ENCODE measurements at places on chromosomes 7 and 10. TPM values are rescaled to one million over a fixed set of nuclear protein-coding genes. Genes with fewer than 3 reads are reported as not detected.

DNA sequence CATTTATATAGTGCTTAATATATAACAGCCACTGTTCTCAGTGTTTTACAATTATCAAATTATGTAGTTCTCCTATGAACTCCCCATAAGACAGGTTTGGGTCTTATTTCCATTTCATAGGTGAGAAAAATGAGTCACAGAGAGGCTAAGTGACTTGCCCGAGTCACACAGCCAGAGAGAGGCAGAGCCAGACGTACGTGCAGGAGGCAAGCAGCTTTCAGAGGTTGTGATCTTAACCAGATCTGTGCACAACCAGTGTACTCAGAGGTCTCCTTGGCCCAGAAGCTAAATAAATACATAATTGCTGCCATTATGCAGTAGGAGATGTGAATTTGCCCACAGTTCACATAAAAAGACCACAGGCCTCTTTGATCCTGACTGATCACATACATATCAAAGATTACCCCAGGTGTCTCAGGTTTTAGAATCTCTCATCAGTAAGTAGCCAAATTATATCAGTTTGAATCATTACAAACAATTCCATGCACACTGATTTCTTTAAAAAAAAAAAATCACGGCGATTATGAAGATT is 304.7 kb upstream of the AOAH start:
- no peak overlapping the region for H3K27ac ChIP-seq
- no peaks in the 10 kb centered on the region for H3K36me3 ChIP-seq
- H3K4me1 ChIP-seq: peaks cover 19% of the 10 kb centered on the region
- DNase-seq: no peak
- no peak overlapping the region for H3K4me3 ChIP-seq

- H3K27me3 ChIP-seq: no peaks in the 10 kb centered on the region
- no peak overlapping the region for H3K27ac ChIP-seq
- H3K4me1 ChIP-seq: no peaks in the 10 kb centered on the region
- no peak for DNase-seq
- H3K36me3 ChIP-seq: no peaks in the 10 kb centered on the region
Measured at GRCh38 chr10:76766682-76767081, 870.9 kb downstream of the KCNMA1 start.

DNA sequence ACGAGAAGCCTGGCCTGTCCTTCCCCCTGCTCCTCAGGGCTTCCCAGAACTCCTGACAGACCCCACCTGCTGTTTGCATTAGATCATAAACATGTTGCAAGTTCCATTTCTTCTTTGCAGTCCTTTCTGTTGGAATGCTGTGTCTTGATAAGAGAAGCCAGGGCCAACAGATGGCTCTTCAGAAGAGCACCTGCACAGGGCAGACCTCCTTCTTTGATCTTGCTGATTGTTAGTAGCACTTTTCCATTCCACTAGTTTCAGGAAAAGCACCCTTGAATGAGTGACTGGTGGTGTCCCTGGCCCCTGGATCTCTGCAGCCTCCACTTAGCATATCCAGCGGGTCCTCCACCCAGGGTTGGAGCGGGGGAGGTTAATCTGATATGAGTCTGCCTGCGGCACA is 243.2 kb downstream of the GFRA1 start:
- H3K4me1 ChIP-seq: no peaks in the 10 kb centered on the region
- no peaks in the 10 kb centered on the region for H3K27me3 ChIP-seq
- H3K36me3 ChIP-seq: no peaks in the 10 kb centered on the region
- no peak for DNase-seq

DNA sequence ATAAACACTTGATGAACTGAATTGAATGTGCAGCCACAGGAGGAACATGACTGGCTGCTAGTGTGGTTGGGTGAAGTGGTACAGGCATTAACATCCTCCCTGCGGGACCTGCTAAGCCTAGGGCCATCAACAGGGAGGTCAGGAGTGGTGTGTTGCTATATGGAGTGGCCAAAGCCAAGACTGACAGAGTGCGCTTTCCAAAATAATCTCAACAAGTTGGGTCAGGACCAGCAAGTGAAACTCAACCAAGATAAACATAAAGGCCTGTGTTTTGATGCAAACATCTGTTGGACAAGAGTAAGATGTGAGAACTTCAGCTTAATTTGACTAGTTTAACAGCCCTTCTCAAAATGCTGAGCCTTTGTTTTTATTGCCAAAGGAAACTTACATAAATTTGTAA is 97.7 kb downstream of the WDFY4 start:
- H3K4me3 ChIP-seq: no peak overlapping the region
- H3K36me3 ChIP-seq: no peaks in the 10 kb centered on the region
- DNase-seq: no peak
- no peaks in the 10 kb centered on the region for H3K4me1 ChIP-seq

- H3K27ac ChIP-seq: no peak overlapping the region
- peaks cover 18% of the 10 kb centered on the region for H3K36me3 ChIP-seq
- DNase-seq: no peak
- no peaks in the 10 kb centered on the region for H3K4me1 ChIP-seq
Measured at GRCh38 chr7:65722361-65722792, 150.5 kb upstream of the VKORC1L1 start.

GRCh38 chr7:102320181-102320580 is 33.5 kb downstream of the SH2B2 start:
- H3K4me3 ChIP-seq: no peak overlapping the region
- H3K36me3 ChIP-seq: peaks cover 2% of the 10 kb centered on the region
- no peak for DNase-seq
- no peaks in the 10 kb centered on the region for H3K4me1 ChIP-seq

DNA sequence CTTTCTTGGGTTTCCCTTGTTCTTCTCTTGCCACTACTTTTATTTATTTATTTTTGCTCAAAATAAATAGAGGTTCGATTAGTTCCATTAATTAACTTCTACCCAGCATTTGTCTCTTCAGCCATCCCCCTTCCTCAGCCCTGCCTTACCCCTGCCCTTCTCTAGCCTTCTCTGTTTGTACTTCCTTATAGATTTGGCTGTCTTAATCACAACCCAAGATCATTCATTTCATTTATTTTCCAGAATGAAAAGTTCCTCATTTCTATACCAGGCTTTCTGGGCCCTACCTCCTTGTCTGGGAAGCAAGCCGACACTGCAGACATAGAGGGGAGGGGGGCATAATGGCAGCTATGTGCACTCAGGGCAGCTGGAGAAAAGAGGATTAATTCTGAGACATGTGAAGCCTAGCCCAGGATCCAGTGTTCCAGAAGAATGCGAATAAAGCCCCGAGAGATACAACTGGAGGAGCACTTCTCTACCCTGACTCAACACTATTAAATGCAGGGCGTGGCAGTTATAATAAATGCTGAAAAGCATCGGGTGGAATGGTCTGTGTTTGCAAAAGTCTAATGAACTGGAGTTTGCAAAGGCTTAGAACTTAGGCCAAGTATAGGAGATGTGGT is 6.4 kb upstream of the PDCD4 start:
- peak overlapping the region; percentile 0 for H3K4me3 ChIP-seq
- no peak for DNase-seq
- no peaks in the 10 kb centered on the region for H3K36me3 ChIP-seq
- peak overlapping the region; percentile 75 for H3K27ac ChIP-seq

DNA sequence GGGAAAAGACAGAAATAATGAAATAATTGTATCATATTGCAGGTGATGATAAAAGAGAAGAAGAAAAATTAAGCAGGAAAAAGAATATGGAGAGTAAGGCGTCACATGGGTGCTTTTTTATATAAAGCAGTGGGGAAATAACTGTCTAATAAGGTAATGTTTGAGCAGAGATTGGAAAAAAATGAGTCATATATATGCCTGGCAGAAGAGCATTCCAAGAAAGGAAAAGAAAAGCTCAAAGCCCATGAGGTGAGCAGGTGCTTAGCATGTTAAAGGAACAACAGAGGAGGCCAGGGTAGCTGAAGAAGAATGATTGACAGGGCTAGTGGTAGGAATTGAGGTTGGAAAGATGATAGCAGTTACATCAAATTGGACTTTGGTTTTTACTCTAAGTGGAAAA is 739.5 kb downstream of the SORCS1 start:
- H3K36me3 ChIP-seq: no peaks in the 10 kb centered on the region
- no peaks in the 10 kb centered on the region for H3K4me1 ChIP-seq
- no peaks in the 10 kb centered on the region for H3K27me3 ChIP-seq
- no peak overlapping the region for H3K27ac ChIP-seq
- DNase-seq: no peak
- H3K4me3 ChIP-seq: no peak overlapping the region

GRCh38 chr7:36637417-36637816 is 86.9 kb downstream of the AOAH start:
- DNase-seq: no peak
- no peak overlapping the region for H3K4me3 ChIP-seq
- no peaks in the 10 kb centered on the region for H3K27me3 ChIP-seq
- no peaks in the 10 kb centered on the region for H3K4me1 ChIP-seq
- no peak overlapping the region for H3K27ac ChIP-seq

DNA sequence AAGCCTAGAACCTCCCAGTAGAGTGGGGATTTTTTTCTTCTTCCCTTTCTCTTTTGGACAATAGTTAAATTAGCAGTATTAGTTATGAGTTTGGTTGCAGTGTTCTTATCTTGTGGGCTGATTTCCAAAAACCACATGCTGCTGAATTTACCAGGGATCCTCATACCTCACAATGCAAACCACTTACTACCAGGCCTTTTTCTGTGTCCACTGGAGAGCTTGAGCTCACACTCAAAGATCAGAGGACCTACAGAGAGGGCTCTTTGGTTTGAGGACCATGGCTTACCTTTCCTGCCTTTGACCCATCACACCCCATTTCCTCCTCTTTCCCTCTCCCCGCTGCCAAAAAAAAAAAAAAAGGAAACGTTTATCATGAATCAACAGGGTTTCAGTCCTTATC is 5.4 kb downstream of the OPN1SW start:
- no peak overlapping the region for H3K27ac ChIP-seq
- H3K36me3 ChIP-seq: peaks cover 30% of the 10 kb centered on the region
- no peaks in the 10 kb centered on the region for H3K4me1 ChIP-seq
- no peak overlapping the region for H3K4me3 ChIP-seq
- H3K27me3 ChIP-seq: no peaks in the 10 kb centered on the region
- DNase-seq: no peak

- H3K27ac ChIP-seq: no peak overlapping the region
- DNase-seq: no peak
- H3K4me1 ChIP-seq: no peaks in the 10 kb centered on the region
- H3K27me3 ChIP-seq: no peaks in the 10 kb centered on the region
Measured at GRCh38 chr7:38229386-38229785, 44.0 kb downstream of the TARP start.

GRCh38 chr7:102097601-102098161 is 189.0 kb upstream of the SH2B2 start:
- H3K4me3 ChIP-seq: no peak overlapping the region
- no peak overlapping the region for H3K27ac ChIP-seq
- H3K4me1 ChIP-seq: no peaks in the 10 kb centered on the region

GRCh38 chr10:74828946-74829345 is 2.5 kb downstream of the KAT6B start:
- no peaks in the 10 kb centered on the region for H3K27me3 ChIP-seq
- no peak for DNase-seq
- H3K4me1 ChIP-seq: peaks cover 21% of the 10 kb centered on the region
- H3K27ac ChIP-seq: no peak overlapping the region
- no peaks in the 10 kb centered on the region for H3K36me3 ChIP-seq
- H3K4me3 ChIP-seq: no peak overlapping the region

- H3K27ac ChIP-seq: no peak overlapping the region
- no peaks in the 10 kb centered on the region for H3K4me1 ChIP-seq
- no peak for DNase-seq
- H3K36me3 ChIP-seq: no peaks in the 10 kb centered on the region
- no peak overlapping the region for H3K4me3 ChIP-seq
Measured at GRCh38 chr10:98513704-98514103, 67.0 kb upstream of the HPS1 start.

LIPN gene
- not detected for total RNA-seq

ASB4 gene
- 0.11 TPM for total RNA-seq

PSD gene
- not detected for total RNA-seq

PIK3CG gene
- 2.0 TPM for total RNA-seq

SPDYE2B gene
- total RNA-seq: not detected

NME8 gene
- total RNA-seq: 0.96 TPM

PNLIP gene
- total RNA-seq: not detected

ZP3 gene
- total RNA-seq: 1.1 TPM

TECPR1 gene
- 28.1 TPM for total RNA-seq

SMKR1 gene
- not detected for total RNA-seq

C1QL3 gene
- total RNA-seq: not detected

ANXA8 gene
- total RNA-seq: not detected

Data from ascending aorta (tissue), 2 donors.